8988T (cell line): ENCODE measurements at places on chromosomes 7 and 10.

GRCh38 chr10:133388236-133388972, 5.6 kb upstream of the MTG1 start:
- peak; percentile 1 for DNase-seq

- DNase-seq, result peak; percentile 47
Observed at GRCh38 chr7:92833024-92833765, 3.2 kb downstream of the CDK6 start.

DNA sequence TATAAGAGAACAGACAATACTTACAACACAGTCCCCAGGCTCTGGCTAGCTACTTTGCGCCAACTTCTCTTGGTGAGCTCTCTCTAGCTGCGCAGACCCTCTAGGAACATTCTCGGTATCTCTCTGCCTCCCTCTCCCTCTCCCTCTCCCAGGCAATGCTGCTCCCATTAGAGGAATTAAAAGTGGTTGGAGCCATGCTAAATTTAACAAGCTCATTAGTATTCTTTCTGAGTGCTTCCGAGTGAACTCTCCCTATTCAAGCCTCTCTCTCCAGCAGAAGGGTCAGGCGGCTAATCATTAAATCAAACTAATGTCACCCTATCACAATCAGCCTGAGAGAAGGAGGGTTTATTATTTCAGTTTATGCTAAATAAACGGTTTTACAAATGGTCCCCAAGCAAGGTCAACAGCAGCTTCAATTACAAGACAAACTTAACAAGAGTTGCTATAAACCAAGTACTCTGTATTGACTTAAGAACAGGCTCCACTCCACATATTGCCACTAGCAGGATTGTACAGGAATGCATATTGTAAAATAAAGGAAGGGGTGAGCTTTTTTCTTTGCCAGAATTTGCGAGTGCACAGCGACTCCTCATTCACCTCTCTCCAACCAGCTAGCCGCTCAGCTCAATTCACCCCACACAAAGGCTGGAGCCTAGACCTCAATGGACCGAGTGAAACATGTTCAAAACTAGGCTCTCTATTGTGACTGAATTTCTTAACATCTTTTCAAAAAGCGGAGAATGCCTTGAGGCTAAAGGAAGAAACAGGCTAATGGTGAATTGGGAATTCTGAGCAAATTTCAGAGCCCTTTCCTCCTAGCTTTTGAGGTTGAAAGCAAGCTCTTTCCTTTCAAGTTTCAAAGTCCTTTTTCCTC, 84.4 kb downstream of the GLI3 start:
- no peak for DNase-seq

- DNase-seq, result no peak
Observed at GRCh38 chr7:19587291-19587690, 121.5 kb downstream of the POLR1F start.

DNA sequence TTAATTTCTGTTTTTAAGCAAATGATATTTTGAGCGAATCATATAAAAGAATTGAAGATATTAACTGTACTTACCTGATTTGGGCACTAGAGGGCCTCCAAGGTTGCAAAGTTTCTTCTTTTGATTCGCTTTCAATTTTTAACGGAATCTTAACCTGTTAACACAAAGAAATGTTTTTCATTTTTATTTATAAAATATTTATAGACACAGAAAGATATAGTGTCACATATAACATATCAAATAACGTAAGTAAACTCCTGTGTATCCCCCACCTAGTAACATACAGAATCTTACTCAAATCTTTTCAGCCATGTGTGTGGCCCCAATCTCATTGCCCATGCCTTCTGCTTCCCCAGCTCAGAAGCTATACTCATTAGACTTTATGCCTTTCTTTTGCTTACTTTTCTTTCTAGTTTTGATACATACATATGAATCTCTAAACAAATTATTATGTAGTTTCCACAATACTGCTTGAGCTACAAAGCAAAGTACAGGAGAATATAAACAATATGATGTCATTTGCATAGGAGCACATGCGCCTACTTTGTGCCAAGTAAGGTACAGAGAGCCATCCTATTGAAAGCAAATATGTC, 49.5 kb upstream of the ZPBP start:
- no peak for DNase-seq
